Cortex of kidney (tissue), 1 donor: ENCODE measurements at places on chromosomes 4 and X.
A peak's percentile ranks its signal among the peaks of the same experiment; 100 is the strongest.

- DNase-seq = no peak
Measured at GRCh38 chr4:128830906-128831503, 21.5 kb downstream of the JADE1 start.

GRCh38 chr4:139171876-139172691 lies 4.9 kb downstream of the ELF2 start:
- DNase-seq = no peak

GRCh38 chr4:74412225-74412624 lies 32.7 kb upstream of the AREG start:
- DNase-seq = no peak

DNA sequence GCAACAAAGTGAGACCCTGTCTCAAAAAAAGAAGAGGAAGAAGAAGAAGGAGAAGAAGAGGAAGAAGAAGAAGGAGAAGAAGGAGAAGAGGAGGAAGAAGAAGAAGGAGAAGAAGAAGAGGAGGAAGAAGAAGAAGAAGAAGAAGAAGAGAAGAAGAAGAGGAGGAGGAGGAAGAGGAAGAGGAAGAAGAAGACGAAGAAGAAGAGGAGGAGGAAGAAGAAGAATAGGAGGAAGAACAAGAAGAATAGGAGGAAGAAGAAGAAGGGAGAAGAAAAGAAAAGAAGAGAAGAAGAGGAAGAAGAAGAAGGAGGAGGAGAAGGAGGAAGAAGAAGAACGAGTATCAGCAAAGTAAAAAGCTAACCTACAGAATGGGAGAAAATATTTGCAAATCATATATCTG lies 33.3 kb upstream of the LONRF3 start:
- no peak for DNase-seq

GRCh38 chr4:23937173-23937572 lies 47.3 kb upstream of the PPARGC1A start:
- no peak for DNase-seq

GRCh38 chr4:87419578-87420249 lies 2.7 kb upstream of the NUDT9 start:
- DNase-seq = no peak

- DNase-seq = no peak
Measured at GRCh38 chrX:146006637-146007036, 189.0 kb downstream of the SLITRK2 start.

DNA sequence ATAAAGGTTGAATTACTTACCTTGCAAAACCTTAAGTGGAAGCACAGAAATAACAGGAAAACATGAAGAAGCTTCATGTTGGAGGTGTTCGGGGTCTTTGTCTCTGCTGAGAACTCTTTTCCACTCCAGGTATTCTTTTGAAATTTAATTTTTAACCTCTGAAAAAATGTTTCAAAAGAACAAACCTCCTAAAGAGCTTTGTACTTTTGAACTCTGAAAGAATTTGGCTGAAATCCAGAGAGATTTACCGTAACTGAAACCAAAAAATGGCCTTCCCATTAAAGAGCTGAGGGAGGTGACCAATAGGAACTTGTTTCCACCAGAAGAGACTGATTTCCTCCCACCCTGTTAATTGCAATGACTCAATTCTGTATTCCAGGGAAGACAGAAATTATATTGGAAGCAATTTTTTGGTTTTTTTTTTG lies at the start of gene CFI:
Gene CFI, minus strand, starts transcription at position 105 of the 425 bp plus-strand sequence. Its CDS starts 28 bp downstream, at position 77.
- no peak for DNase-seq

- DNase-seq = no peak
Measured at GRCh38 chrX:2690856-2691542, at the start of gene CD99. TSS of gene CD99 (plus strand) at chrX:2691295. CDS start at chrX:2691361, 66 bp downstream.

DNA sequence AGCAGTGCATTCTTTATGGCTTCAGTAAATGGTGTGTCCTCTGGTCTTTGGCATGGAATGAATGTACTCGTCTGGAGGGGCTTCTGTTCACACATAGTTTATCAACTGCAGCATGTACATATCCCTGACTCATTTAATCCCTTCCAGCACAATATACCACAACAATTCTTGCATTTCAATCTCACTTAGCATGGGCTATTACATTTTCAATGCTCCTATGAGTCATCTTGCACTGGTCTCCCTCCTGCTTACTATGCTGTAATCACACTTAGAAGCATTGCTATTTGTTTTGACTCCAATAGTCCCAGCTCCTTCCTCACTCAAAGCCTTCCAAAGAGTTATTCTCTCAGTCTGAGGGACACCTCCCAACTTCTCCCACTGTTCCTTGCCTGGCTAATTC lies 180.9 kb upstream of the NUDT10 start:
- no peak for DNase-seq

DNA sequence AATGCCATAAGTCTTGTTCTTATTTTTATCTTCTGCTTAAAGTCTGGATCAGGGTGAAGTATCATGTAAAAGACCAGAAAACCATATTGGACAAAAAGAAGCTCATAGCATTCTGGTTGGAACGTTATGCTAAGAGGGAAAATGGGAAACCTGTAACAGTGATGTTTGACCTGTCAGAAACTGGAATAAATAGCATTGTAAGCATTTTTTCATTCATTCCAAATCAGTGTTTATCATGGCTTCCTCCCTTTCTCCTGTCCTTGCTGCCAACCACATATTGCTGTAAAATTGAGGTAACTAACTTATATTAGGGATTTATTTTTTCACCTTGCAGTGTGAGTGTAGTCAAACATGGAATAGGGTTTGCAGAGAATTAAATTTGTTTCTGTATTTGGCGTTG lies 23.8 kb downstream of the MOSPD2 start:
- no peak for DNase-seq

- no peak for DNase-seq
Measured at GRCh38 chr4:53780736-53781400, 189.6 kb upstream of the LNX1 start.

GRCh38 chrX:19956306-19956705 lies 34.6 kb downstream of the BCLAF3 start:
- no peak for DNase-seq

GRCh38 chr4:142407596-142407995 lies 438.5 kb downstream of the INPP4B start:
- no peak for DNase-seq

DNA sequence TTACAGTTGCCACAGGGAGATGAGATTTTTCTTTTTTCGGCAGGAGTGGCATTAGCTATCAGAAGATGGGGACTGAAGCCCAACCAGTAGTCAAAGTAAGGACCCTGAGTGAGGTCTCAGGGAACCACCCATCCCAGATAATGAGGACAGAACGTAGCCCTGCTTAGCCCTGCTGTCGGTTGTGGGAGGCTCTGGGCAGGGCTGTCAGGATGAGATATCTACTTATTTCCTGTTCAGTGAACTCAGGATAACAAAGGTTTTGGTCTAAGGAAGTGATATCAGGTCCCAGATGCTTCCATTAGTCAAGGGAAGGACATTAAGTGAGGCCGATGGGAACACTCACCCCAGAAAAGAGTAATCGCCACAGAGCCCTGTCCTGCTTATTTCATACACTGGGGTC lies 2.3 kb downstream of the MAGEB16 start:
- DNase-seq = no peak

- DNase-seq = no peak
Measured at GRCh38 chrX:25070038-25070437, 54.3 kb upstream of the ARX start.

GRCh38 chrX:103254171-103254824 lies 657 bp downstream of the TCEAL8 start:
- no peak for DNase-seq

- DNase-seq = no peak
Measured at GRCh38 chr4:41749631-41750039, 1.1 kb upstream of the PHOX2B start.

- DNase-seq = no peak
Measured at GRCh38 chrX:116170511-116170910, at the start of gene AGTR2. TSS of gene AGTR2 (plus strand) at chrX:116170744. CDS start at chrX:116172281, 1,537 bp downstream.

DNA sequence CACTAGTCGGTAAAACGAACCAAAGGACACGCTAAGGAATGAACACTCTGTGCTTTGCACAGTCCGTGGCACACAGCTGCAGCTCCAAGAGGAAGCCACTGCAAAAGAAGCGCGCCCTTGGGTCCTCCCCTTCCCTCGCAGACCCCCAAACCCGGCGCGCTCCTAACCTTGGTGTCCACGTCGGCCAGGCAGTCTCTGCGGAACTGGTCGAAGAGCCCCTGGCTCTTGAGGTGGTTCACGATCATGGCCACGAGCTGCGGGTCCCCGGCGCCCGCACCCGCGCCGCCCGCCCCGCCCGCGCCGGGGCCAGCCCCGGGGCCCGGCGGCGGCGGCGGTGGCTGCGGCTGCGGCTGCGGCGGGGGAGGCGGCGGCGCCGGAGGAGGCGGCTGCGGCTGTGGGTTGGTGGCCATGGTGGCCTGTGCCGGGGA lies 333 bp downstream of the BOD1L1 start:
- DNase-seq = no peak

GRCh38 chr4:185143601-185143969 lies 519 bp downstream of the SLC25A4 start:
- DNase-seq = no peak

DNA sequence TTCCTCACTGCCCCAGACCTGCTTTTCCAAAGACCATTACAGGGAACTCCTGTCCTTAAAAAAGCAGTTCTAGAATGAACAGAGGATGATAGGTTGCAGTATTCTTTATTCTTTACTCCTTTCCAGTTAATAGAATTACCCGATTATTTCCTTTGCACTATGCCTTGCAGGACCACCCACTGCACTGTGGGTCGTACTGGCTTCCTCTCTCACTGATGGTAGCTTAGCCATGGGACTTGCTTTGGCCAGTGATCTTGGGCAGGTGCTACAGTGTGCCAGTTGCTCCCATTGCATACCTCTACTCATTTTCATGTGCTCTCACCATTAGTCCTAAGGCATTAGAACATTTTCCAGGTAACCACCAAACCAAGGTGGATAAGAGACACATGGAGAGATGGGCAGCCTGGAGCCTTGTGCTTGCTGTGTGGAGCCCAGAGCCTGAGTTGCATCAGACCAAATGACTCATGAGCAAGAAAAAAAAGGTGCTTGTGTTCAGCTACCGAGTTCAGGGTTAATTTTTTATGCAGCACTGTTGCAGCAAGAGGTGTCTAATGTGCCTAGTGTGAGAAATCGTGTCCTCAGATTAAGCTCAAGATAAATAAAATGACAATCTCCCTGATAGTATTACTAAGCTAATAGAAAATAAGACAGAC lies 7.6 kb upstream of the UNC5C start:
- no peak for DNase-seq

GRCh38 chr4:181991369-181992108 lies 251.7 kb upstream of the TENM3 start:
- no peak for DNase-seq

- DNase-seq = no peak
Measured at GRCh38 chr4:126411047-126411446, 1096.3 kb downstream of the FAT4 start.

GRCh38 chrX:19535476-19535875 lies 20.2 kb upstream of the MAP3K15 start:
- DNase-seq = no peak

GRCh38 chrX:128021566-128021965 lies 30.6 kb downstream of the ACTRT1 start:
- DNase-seq = no peak

DNA sequence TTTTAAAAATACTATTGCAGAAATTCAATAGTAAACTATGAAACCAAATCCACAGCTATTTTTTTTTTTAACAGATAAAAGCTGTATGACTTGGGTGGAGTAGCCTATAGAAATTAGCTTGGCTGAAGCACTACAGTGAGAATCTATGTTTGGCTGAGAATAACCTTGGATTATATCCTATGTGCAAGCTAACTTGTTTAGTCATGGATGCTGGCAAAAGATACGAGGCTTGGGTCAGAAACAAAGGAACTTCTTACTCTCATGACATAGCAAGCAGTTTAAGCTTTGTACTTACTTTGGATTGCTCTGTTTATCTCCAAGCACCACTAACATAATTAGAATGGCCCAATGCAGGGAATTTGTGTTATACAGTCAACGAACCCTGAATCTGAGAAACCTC lies 119.2 kb upstream of the GRID2 start:
- no peak for DNase-seq

- DNase-seq = no peak
Measured at GRCh38 chr4:158940271-158940670, 162.6 kb upstream of the RAPGEF2 start.

GRCh38 chr4:8297691-8298485 lies 28.3 kb downstream of the HTRA3 start:
- DNase-seq = no peak

DNA sequence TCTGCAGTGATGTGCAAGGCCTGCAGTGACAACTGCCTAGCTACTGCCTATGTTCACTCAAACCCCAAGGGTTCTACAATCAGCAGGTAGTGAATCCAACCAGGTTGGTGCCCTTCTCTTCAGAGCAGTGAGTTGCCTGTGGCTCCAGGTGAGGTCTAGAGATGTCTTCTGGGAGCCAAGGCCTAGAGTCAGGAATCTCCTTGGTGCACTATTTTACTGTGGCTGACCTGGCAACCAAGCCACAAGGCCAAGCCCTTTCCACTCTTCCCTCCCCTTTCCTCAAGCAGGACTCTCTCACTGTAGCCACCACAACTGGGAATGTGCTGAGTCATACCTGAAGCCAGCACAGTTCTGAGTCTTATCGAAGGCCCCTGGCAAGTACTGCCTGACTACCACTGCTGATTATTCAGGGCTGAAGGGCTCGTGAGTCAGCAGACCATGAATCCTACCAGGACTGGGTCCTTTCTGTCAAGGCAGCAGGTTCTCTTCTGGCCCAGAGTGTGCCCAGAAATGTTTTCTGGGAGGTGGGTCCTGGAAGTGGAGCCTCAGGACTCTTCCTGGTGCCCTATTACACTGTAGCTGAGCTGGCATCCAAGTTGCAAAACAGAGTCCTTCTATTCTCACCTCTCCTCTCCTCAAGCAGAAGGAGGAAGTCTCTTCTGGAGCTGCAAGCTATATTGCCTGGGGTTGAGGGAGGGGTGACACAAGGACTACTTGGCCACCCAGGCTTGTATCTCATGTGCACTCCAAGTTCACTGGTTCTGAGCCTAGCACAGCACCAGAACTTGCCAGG lies 111.6 kb downstream of the BTC start:
- DNase-seq = no peak

- no peak for DNase-seq
Measured at GRCh38 chr4:82984459-82984858, 26.2 kb downstream of the LIN54 start.

GRCh38 chr4:140756319-140757231 lies at the start of gene TBC1D9:
TSS of gene TBC1D9 (minus strand) at chr4:140756385. CDS start at chr4:140756045, 340 bp downstream.
- peak; percentile 15 for DNase-seq

DNA sequence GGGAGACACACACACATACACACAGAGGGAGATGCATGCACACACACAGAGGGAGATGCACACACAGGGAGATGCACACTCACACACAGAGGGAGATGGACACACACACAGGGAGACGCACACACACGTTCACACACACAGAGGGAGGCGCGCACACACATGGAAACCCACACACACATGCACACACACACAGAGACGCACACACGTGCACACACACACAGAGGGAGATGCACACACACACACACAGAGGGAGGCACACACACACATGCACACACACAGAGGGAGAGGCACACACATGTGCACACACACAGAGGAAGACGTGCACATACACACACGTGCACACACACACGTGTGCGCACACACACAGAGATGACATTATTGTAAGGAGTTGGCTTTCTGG lies 79.1 kb downstream of the HMX1 start:
- no peak for DNase-seq

DNA sequence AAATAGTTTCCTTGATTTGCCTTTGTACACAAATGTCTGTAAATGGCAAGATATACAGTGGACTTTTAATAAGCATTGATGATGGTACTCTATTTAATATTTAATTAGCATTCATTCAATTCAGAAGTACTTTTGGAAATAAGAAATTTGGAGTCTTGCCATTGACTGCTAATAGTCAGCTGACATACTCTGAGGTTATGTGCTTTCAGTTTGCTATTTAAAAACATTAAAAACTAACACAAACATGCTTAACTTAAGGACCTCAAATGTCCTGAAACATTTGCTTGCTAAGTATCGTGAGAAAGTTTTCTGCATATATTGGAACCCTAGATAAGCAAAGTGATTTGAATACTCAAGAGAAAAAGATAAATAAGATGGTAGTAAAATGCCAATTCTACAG lies 64.6 kb downstream of the REELD1 start:
- DNase-seq = no peak
